A549 treated with CpdA at 1 μM for 4 hours (cell line): ENCODE measurements at places on chromosomes 12 and 14. TPM values are rescaled to one million over a fixed set of nuclear protein-coding genes. Genes with fewer than 3 reads are reported as not detected.

Gene ZBTB1
- total RNA-seq, result 21.2 to 25.2 TPM (median 24.1 TPM) in 5 replicates

Gene MUCL1
- total RNA-seq, result not detected in 5 replicates

Gene E2F7
- total RNA-seq, result 6.0 to 8.2 TPM (median 7.4 TPM) in 5 replicates

Gene SIX6
- total RNA-seq, result not detected in 5 replicates

Gene SPATS2
- 30.6 to 40.8 TPM (median 34.2 TPM) in 5 replicates for total RNA-seq

Gene HOXC4
- 2.4 to 4.2 TPM (median 4.0 TPM) in 5 replicates for total RNA-seq

Gene DBX2
- total RNA-seq, result not detected in 5 replicates

Gene INHBE
- total RNA-seq, result 0.07 to 0.20 TPM (median 0.13 TPM) in 4 of 5 replicates, not detected in the other

Gene DCN
- not detected in 5 replicates for total RNA-seq

Gene CCDC197
- total RNA-seq, result not detected in 5 replicates

Gene SMIM41
- total RNA-seq, result not detected in 5 replicates

Gene TAS2R42
- not detected in 5 replicates for total RNA-seq

Gene AGAP2
- 0.13 to 0.20 TPM (median 0.16 TPM) in 5 replicates for total RNA-seq

Gene ACIN1
- 107 to 118 TPM (median 110 TPM) in 5 replicates for total RNA-seq

Gene ABCD2
- not detected in 5 replicates for total RNA-seq

Gene TMEM119
- 0.07 to 0.18 TPM (median 0.10 TPM) in 3 of 5 replicates, not detected in the others for total RNA-seq

Gene PMCH
- total RNA-seq, result 0.07 TPM in 1 of 5 replicates, not detected in the others

Gene FGD4
- total RNA-seq, result 0.98 to 2.5 TPM (median 1.8 TPM) in 5 replicates

Gene ARHGDIB
- total RNA-seq, result 0.86 to 2.5 TPM (median 1.1 TPM) in 5 replicates

Gene BEST3
- total RNA-seq, result 0.59 to 1.8 TPM (median 1.1 TPM) in 5 replicates

Gene NEUROD4
- not detected in 5 replicates for total RNA-seq

Gene MOK
- total RNA-seq, result 22.5 to 30.9 TPM (median 25.5 TPM) in 5 replicates
